Mesothelial cell of epicardium (in vitro differentiated cells): ENCODE measurements at places on chromosomes 3 and 15.

DNA sequence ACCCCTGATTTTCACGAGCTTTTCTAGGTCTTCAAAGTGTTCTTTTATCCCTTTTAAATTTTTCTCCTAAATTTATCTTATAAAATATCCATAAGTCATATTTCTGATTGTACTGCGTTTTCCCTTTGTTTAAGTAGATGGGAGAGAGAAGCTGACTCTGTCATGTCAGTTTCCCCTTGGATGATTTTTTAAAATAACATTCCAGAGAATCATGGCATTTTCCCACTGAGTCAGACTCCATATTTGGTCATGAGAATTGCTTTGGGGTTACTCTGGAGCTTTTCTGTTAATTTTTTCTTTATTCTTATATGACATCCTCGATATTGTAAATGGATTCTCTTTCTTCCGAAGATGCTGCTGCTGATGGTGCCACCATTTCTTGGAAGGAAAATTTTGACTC, 28.6 kb upstream of the UMPS start:
- no peak overlapping the region for H3K4me3 ChIP-seq
- no peak overlapping the region for H3K27ac ChIP-seq
- no peaks in the 10 kb centered on the region for H3K4me1 ChIP-seq
- H3K27me3 ChIP-seq = no peaks in the 10 kb centered on the region
- DNase-seq = no peak

DNA sequence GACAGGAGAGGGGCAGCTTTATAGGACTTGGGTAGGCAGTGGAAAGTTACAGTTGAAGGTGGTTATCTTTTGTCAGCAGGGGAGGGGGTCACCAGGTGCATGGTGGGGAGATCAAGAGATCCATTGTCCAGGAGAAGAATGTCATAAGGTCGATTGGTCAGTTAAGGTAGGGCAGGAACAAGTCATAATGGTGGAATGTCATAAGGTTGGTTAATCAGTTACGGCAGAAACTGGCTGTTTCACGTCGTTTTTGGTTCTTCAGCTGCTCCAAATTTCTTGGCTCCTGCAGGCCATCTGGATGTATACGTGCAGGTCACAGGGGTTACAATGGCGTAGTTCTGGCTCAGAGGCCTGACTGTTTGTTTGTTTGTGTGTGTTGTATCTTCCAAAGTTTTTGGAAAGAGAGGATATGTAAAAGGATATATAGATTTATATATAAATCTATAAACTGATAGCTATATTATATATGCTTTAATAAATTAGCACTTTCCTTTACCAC, 565.1 kb downstream of the ZNF385D start:
- H3K27ac ChIP-seq = no peak overlapping the region
- DNase-seq = no peak
- H3K4me1 ChIP-seq = no peaks in the 10 kb centered on the region
- H3K4me3 ChIP-seq = no peak overlapping the region
- H3K27me3 ChIP-seq = no peaks in the 10 kb centered on the region
- H3K36me3 ChIP-seq = no peaks in the 10 kb centered on the region

- no peak for DNase-seq
- no peak overlapping the region for H3K4me3 ChIP-seq
- H3K4me1 ChIP-seq = no peaks in the 10 kb centered on the region
- H3K27me3 ChIP-seq = peaks cover 3% of the 10 kb centered on the region
- no peak overlapping the region for H3K27ac ChIP-seq
Measured at GRCh38 chr15:38658431-38658830, 93.8 kb upstream of the RASGRP1 start.

- H3K27ac ChIP-seq = peak overlapping the region; percentile 21
- no peaks in the 10 kb centered on the region for H3K27me3 ChIP-seq
- peaks cover 17% of the 10 kb centered on the region for H3K4me1 ChIP-seq
- H3K36me3 ChIP-seq = peaks cover 35% of the 10 kb centered on the region
- no peak for DNase-seq
- no peak overlapping the region for H3K4me3 ChIP-seq
Measured at GRCh38 chr3:132605374-132605792, 8.3 kb downstream of the ACKR4 start.

DNA sequence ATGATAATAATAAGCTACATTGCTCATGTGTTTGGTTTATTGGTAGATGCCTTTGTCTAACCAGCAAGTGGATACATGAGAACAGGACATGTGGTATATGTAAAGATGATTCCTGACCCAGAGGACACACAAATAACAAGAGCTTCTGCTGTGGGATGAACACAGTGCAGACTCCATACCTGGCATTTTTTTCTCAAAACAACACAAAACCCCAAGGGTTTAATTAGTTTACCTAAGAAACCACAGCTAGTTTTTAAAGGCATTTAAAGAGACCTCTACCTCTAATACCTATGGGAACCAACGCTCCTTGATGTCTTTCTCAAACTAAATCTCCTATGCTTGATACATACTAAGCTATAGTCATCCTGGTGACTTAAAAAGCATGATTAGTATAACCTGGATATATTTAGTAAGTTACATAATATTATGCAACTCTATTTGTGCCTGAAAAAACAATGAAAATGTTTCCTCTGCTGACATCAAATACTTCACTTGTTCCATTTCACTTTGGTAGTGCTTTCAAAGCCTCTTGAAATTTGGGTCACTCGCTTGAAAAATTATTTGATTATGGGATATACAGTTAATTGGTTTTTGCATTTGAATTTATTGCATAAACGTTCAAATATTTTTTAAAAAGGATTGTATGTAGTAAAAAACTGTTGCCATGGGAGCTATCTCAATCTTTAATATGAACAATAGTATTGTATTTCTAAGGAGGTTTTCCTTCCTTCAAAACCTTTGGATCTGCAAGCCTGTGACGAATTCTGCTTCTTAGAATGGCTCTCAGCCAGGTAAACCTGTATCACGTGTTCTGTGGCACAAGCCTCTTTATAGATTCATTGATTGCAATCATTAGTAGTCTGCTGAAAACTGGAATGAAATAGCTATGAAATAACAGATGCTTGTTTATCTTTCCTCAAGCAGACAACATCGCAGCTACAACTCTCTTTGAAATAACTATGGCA, 233.0 kb upstream of the KCNMB2 start:
- no peaks in the 10 kb centered on the region for H3K27me3 ChIP-seq
- H3K27ac ChIP-seq = no peak overlapping the region
- no peaks in the 10 kb centered on the region for H3K36me3 ChIP-seq

- H3K27ac ChIP-seq = no peak overlapping the region
- peaks cover 5% of the 10 kb centered on the region for H3K36me3 ChIP-seq
- peaks cover 29% of the 10 kb centered on the region for H3K27me3 ChIP-seq
- peaks cover 4% of the 10 kb centered on the region for H3K4me1 ChIP-seq
Measured at GRCh38 chr3:68973639-68974038, 39.8 kb downstream of the EOGT start.

GRCh38 chr15:62306851-62307504, 141.9 kb upstream of the C2CD4B start:
- no peak overlapping the region for H3K4me3 ChIP-seq
- no peaks in the 10 kb centered on the region for H3K36me3 ChIP-seq
- no peaks in the 10 kb centered on the region for H3K27me3 ChIP-seq
- H3K4me1 ChIP-seq = peaks cover 6% of the 10 kb centered on the region

- no peak overlapping the region for H3K4me3 ChIP-seq
- no peaks in the 10 kb centered on the region for H3K36me3 ChIP-seq
- H3K4me1 ChIP-seq = no peaks in the 10 kb centered on the region
- no peak overlapping the region for H3K27ac ChIP-seq
- no peak for DNase-seq
Measured at GRCh38 chr3:115227461-115227860, 80.4 kb upstream of the ZBTB20 start.

DNA sequence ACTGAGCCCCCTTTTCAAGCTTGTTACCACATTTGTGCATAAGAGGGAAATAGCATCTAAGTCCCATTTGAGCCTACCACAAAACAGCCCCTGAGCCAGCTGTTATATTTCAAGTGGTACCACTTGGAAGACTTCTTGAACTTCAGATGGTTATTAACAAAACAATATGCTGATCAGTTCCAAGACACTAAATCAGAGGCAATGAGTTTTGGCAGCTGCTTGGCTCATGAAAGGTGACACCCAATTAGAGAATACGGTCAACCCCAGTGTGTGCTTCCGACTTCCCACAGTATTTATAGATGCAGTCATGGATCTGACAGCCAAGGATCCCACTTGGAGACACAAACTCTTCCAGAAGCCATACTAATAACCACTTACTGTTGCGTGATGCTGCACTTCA, 469.6 kb upstream of the PPP2R3A start:
- H3K36me3 ChIP-seq = no peaks in the 10 kb centered on the region
- H3K4me1 ChIP-seq = no peaks in the 10 kb centered on the region
- H3K27me3 ChIP-seq = peaks cover 42% of the 10 kb centered on the region
